Effector memory CD4-positive, alpha-beta T cell (primary cell): ENCODE measurements at places on chromosomes 3 and 15.

DNA sequence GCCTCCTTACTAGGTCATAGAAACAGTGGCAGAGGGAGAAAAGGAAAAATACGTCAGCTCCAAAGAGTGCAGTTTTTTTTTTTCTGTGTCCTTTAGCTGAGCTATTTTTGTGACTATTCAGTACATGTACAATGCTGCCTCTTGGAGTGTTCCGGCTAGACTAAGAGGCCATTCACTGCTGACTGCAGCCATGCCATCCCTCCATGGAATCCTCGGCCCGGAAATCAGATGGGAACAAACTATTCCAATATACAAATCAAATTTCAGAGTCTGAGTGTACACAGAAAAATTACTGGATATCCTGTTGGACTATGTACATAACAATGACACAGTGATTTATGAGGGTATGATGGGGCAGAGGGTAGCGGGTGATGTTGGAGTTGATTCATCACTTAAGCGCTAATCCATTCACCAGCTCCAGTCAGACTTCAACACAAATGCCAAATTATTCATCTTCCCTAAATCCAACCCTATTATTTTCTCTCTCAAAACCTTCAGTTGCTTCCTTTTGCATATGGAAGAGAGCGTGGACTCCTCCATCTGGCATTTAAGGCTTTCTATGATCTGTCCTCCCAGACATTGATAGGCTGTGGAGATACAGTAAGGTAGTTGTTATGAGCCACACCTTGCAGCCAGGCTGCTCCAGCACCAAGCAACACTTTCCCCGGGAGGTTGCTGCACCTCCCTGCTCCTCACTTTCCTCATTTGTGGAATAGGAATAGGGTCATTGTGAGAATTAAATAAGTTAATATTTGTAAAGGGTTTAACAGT is 109.1 kb downstream of the LPP start:
- no peak for DNase-seq

GRCh38 chr3:71208211-71209095 is 375.1 kb downstream of the FOXP1 start:
- no peak for DNase-seq

DNA sequence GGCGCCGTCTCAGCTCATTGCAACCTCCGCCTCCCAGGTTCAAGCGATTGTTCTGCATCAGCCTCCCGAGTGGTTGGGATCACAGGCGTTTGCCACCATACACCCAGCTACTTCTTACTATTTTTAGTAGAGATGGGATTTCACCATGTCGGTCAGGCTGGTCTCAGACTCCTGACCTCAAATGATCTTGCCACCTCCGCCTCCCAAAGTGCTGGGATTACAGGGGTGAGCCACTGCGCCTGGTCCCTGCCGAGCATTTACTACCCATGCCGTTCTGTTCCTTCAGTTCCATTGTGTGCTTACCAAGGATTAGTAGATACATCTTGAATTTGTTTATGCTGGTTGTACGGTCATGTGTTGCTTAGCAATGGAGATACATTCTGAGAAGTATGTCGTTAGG is 10.3 kb downstream of the CHD2 start:
- DNase-seq, result no peak

GRCh38 chr3:142148044-142148791 is 1.1 kb downstream of the TFDP2 start:
- DNase-seq, result no peak

- no peak for DNase-seq
Observed at GRCh38 chr15:57031605-57032004, 113.2 kb downstream of the TCF12 start.

DNA sequence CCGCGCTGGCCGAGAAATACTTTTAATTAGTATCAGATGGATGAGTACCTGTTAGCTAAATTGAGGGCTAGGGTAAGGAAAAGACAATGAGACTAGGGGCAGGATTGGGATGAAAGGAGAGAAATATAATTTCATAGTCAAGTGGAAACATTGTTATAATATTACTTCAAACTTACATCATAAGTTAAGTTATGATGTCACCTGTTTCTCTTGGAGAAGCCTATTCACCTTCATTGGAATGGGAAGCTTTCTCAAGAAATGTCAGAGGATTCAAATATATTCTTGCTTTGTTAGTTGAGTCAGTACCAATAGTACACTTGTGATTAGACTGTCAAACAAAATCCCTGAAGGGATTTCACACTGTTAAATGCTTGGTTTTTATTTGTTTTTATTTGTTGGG is 116.2 kb downstream of the NEO1 start:
- no peak for DNase-seq

GRCh38 chr3:73060302-73060723 is 1.1 kb upstream of the EBLN2 start:
- no peak for DNase-seq

- no peak for DNase-seq
Observed at GRCh38 chr3:79598594-79598993, 169.2 kb downstream of the ROBO1 start.

GRCh38 chr3:22659651-22660475 is 543.3 kb upstream of the UBE2E2 start:
- no peak for DNase-seq

- DNase-seq, result no peak
Observed at GRCh38 chr15:92228830-92229229, 164.9 kb upstream of the ST8SIA2 start.

GRCh38 chr3:122921791-122922651 is 105.5 kb downstream of the SEMA5B start:
- no peak for DNase-seq

GRCh38 chr15:31333119-31333518 is 6.5 kb downstream of the KLF13 start:
- no peak for DNase-seq

DNA sequence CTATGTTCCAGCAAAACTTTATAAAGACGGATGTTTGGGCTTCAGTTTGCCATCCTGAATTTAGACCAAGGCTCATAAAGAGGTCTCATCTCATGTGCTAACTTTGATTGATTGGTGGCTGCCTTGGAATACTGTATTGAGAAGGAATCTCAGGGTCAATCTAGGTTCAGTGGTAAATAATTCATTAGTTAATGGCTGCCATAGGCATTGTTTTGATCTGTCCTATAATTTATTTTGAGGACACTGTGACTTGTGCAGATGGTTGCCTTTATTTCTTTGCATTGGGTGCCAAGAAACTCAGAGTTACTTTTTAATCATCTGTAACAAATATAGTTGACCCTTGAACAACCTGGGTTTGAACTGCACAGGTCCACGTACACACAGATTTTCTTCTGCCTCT is 159.8 kb downstream of the B3GALNT1 start:
- DNase-seq, result no peak

- no peak for DNase-seq
Observed at GRCh38 chr15:80635953-80636352, 59.2 kb upstream of the ABHD17C start.

DNA sequence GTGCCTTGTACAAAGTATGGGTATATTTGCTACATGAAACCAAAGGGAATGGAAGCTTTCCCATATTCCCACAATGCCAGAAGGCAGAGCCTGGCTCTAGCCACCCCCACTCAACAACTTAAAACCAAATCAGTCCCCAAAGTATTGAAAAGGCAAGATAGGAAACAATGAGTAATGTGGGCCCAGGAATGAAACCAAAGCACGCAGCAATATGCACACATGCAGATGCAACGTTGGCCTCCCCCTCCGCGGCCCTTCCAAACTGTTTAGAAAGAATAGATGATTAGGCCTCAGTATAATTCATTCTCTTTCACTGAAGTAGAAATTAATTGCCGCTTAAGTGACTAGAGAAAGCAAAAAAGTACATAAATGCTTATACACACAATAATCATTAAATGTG is 59.1 kb downstream of the THRB start:
- DNase-seq, result no peak

- DNase-seq, result no peak
Observed at GRCh38 chr3:169044331-169045113, 619.0 kb downstream of the MECOM start.

GRCh38 chr15:34582461-34583371 is 735 bp downstream of the GOLGA8B start:
- peak; percentile 27 for DNase-seq

DNA sequence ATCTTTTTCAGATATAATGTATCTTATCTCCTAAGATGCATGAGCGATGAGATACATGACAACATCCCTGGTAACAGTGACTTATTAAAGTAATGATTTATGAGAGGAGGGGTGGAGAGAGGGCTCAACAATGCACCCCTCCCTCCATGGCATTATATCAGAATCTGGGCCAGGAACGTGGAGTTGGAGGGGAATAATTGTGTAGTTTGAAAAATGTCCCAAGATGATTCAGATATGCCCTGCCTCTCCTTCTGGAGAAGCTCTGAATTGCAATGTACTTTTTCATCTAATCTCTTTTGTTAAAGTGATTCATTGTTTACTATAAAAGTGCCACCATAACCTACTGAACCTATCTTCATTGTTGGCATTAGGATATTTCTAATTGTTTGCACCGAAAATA is 86.5 kb downstream of the FRMD4B start:
- DNase-seq, result no peak

- DNase-seq, result no peak
Observed at GRCh38 chr15:82832601-82833361, 23.4 kb downstream of the WHAMM start.

DNA sequence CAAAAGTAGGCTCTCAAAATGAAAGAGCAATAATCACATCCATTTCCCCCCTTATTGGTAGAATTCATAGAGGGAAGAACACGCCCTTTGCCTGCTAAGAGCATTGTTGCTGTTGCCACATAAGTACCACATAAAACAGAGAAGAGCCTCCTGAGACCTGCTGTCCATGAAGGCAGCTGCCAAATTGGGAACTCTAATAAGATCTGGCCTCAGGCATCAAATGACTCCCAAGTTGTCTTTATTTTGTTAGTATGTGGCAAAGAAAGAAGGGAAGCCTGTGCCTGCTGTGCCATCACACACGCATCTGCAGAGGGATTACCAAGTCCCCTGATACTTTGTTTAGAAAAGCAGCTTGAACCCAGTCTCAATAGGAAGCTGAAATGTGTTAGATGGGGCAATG is 23.9 kb downstream of the VGLL3 start:
- no peak for DNase-seq
